ENCODE measurements at places on chromosomes 5 and 9.

- DNase-seq: no peak
Observed at GRCh38 chr5:36786448-36787012, 90.0 kb upstream of the NIPBL start.

DNA sequence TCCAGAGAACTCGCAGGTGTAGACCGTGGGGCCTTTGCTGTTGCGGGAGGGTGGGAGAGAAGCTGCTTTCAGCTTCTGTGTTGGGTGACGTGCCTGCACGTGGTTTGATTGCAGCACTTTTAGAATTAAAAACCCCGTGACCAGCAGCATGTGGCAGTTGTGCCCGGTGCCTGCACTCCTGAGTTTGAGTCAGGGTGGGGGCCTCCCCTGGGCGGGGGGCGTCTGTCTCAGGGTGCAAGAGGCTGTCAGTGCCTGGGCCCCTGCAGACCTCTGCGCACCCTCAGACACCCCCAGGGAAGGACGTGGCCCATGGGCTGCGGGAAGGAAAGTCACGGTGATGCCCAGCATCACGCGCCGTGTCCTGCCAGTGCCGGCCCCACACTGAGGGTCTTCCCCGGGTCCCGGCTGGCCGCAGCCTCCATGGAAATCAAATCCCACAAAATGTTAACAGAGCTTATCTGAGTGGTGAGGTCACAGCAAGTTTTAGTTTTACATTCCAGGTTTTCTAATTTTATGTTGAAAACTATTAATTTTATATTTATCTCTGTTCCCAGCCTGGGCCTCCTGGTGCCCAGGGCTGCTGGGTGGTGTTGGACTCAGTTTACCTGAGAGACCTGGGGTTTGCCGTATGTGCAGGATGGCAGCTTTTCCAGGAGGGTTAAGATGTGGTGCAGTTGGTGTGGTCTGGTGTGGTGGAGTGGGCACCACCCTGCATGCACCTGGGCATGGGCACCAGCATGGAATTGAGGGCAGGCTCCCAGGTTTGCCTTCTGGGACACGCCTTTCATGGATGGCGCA is 33.3 kb downstream of the AHRR start:
- DNase-seq: no peak

DNA sequence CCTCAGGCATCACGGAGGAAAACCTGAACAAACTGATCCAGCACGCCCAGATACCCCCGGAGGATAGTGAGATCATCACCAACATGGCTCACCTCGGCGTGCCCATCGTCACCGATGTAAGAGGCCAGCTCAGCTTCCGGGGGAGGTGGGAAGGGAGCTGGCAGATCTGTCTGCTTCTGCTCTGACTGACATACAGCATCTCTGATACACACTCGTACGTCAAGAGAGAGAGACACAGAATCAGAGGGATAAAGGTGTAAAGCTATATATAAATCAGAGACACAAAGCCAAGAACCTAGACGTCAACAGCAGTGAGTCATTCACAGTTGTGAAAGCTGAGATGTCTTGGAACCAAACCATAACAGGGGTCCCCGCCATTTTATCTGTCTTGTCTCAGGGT is 30.1 kb upstream of the CFAP157 start:
- no peak for DNase-seq

DNA sequence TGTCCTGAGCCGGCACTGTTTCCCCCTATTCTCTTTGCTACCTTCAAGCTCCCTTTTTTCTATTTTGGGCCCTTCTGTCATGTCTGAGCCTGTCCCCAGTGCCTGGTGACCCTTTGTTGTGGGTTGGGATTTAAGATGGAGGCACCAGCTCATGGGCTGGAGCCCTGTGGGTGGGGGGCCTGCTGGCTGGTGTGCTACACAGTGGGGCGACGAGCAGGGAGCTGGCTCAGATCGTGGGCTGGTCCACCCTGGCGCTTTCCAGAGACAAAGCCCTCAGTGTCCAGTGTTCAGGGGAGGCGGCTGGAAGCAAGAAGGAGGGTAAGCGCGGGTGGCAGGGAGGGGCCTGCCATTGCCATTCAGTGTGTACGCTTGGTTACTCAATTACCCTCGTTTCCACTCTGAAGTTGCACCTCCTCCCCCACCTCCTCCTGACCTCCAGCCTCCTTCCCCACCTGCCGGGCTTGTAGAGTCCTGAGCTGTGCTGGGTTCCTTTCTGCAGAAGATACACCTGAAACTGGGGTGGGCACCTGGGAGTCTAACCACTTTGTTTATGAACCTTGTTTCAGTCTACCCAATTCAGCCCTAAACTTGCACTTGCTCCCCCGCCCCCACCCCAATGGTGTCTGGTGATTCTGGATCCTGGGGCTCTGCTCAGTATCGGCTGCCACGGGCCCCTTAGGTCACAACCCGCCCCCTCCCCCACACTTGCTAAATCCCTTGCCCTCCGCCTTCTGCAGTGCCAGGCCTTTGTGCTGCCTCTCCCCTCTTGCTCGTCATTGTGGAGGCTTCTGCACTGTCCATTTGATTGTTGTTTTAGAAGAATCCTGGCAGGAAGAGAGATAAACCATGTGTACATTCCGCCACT is 49.9 kb downstream of the MVB12B start:
- DNase-seq: no peak

- DNase-seq: no peak
Observed at GRCh38 chr5:133869519-133870335, 98.7 kb downstream of the C5orf15 start.

DNA sequence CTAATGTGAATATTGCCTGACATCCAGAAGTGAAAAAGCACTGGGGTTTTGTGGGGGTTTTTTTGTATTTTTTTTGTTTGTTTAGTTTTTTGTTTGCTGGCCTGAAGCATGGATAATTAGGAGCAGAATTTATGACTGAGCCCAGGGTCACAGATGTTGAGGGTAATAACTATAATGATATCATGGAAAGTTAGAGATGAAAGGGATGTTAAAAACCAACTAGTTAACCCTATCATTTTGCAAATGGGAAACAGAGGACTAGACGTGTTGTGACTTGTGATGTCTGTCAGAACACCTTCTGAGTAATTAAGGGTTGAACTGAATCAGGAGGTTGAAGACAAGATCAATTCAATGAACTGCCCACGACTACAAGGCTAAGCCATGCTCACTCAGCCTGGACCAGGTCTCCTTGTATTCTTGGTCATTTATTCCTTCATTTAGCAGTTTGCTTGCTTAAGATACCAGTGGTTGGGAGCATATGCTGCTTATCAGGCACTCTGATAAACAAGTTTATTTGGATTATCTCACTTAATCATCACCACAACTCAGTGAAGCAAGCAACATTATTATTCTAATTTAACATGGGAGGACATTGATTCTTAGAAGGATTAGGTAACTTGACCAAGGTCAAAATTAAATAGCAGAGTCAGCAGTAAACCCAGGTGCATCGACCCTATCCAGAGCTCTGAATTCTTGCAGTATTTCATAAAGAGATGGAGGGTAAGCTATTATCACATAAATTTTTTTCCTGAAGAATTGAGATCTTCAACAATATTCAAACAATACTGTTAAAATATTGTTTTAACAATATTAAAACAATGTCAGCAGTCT is 75.7 kb upstream of the PIK3R1 start:
- no peak for DNase-seq

GRCh38 chr9:116870566-116870965 is 183.5 kb downstream of the TRIM32 start:
- no peak for DNase-seq

DNA sequence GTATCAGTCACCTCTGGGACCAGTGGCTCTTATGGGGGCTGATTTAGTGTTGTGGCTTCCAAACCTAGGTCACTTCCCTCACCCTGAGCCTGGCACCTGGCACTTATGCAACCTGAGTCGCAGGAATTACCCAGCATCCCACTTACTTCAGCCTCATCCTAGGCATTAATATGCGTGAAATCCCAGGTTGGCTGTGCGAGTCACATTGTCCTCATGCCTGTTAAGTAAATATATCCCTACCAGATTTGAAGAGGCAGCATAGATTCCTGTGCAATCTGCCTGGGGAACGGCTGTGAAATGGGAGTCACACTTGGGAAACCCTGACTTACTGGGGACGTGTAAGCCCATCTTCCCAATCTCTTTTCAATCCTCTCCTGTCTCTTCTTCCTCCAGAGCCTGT is 42.7 kb upstream of the AKNA start:
- no peak for DNase-seq

GRCh38 chr9:131105952-131106351 is 9.6 kb downstream of the AIF1L start:
- DNase-seq: no peak

- DNase-seq: peak; percentile 32
Observed at GRCh38 chr5:140145818-140146522, 20.2 kb downstream of the IGIP start.

- DNase-seq: no peak
Observed at GRCh38 chr5:14595891-14596290, 14.3 kb downstream of the OTULINL start.

GRCh38 chr5:174340226-174340625 is 294.7 kb downstream of the NSG2 start:
- no peak for DNase-seq

DNA sequence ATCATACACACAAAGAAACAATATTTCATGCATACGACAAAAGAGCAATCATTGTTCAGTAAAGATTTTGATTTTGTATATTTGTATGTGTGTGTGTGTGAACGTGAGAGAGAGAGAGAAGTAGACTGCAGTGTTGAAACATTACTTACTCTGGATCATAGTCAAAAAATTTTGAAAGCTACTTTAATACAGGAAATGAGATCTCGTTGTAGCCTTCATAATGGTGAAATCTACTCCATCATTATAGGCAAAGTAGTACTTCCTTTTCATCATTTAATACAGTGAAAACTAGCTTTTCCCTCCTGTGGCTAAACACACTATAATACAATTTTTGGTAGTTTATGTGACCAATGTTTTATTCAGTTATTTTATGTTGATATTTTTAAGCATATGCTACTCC is 1427.7 kb upstream of the C9orf72 start:
- no peak for DNase-seq

Measured in hematopoietic multipotent progenitor cell treated with erythropoietin and hydrocortisone succinate and interleukin-3 and kit ligand, for 15 days (in vitro differentiated cells).